ENCODE measurements at places on chromosomes 12 and 14.

- no peak for DNase-seq
These were observed 373.5 kb downstream of the RPS29 start for GRCh38 chr14:49212721-49213120.

GRCh38 chr14:24064091-24064795, 7.1 kb upstream of the CPNE6 start:
- DNase-seq, result no peak

DNA sequence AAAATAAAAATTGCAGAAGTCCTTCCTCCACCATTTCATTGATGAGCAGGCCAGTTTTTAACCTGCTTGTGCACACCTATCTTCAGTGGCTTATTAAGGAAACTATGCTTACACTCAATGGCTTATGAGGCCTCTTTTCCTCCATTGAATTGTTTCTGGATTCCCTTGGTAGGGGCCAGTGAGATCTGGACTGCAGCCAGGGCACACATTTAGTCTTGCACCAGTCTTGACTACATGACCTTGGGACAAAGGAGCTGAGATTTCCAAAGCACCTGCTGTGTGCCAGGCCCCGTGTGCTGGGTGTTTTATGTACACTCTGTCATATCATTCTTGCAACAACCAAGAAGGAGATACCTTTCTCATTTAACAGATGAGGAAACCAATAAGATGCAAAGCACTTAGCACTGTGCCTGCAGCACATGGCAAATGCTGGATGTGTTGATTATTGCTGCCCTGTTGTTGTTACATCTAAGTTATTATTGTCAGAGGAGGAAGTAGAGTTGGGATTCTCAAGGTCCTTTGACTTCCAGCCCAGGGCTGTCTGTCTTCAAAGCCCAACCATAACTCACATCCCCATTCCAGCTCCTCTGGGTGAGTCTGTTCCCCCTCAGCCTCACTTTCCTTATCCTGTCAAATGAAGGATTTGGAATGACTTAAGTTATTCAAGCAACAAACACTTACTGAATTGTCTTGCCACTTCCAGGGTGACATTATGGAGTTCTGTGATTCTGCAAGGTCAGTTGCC, 31.6 kb upstream of the RIN3 start:
- peak; percentile 31 for DNase-seq

- no peak for DNase-seq
These were observed 7.5 kb downstream of the SLC17A8 start for GRCh38 chr12:100364324-100364723.

- peak; percentile 53 for DNase-seq
These were observed 359.9 kb downstream of the RGS6 start for GRCh38 chr14:72291908-72292688.

DNA sequence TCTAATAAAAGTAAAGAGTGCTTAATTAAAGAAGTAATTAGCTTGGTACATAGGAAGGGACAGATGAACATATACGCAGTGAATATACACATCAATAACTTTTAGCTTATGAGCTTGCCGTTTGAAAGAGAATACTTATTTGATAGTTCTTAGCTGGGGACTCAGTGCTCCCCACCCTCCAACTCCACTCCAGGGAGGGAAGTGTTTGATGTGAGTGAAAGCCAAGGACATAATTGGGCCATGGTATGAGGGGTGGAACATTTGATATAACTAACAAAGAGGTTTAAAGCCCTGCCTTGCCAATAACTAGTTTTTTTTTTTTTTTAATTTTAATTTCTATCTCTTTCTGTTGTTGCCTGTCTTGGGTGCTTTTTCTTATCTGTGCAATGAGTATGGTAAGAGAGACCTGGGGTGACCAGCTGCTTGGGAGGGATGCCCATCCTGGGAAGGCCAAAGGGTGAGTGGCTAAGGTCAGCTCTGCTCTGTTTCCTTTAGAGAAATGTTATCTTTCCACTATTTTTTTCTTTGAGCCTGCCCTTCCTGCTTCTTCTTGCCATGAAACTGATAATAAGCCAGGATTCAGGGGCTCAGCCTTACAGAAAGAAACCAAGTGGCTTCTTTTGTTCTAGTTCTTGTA, 132.8 kb upstream of the CPSF6 start:
- DNase-seq, result no peak

- no peak for DNase-seq
These were observed 133.3 kb downstream of the TBX5 start for GRCh38 chr12:114272605-114273004.

DNA sequence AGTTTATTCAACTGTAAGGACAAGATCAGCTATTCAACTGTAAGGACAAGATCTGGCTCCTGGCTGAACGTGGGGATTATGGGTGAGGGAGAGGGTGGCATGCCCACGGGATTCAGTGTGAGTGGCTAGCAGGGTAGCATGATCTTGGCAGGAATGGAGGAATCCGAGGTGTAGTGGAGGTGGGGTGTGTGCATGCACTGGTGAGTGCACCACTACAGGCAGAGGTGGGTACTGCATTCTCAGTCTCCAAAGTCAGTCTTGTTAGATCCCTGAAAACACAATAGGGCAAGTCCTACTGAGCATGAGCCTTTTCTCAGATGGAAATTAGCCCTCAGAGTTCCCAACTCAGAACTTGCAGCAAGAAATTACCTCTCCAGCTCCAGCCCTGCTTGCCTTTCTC, 32.2 kb upstream of the DCD start:
- peak; percentile 19 for DNase-seq

- no peak for DNase-seq
These were observed 3.7 kb upstream of the IGF1 start for GRCh38 chr12:102484017-102484416.

DNA sequence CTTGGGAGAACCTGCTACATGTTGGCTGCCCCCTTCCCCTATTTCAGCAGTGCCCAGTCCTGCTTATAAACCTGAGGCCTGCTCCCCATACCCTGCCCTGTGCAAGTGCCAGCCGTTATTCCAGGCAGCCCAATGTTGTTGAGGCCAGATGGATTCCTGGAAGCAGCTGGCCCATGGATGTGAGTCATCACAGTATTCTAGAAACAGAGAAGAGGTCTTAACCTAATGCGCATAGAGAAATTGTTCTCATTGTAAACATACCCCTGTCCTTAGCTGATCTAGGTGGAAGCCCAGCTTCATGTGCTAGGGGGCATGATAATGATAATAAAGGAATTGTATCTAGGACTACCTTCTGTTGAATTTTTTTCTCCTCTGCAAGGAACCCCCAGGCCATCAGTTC, 69.7 kb downstream of the TSPAN11 start:
- DNase-seq, result no peak

GRCh38 chr14:89907655-89908054, 46.9 kb downstream of the EFCAB11 start:
- DNase-seq, result no peak

DNA sequence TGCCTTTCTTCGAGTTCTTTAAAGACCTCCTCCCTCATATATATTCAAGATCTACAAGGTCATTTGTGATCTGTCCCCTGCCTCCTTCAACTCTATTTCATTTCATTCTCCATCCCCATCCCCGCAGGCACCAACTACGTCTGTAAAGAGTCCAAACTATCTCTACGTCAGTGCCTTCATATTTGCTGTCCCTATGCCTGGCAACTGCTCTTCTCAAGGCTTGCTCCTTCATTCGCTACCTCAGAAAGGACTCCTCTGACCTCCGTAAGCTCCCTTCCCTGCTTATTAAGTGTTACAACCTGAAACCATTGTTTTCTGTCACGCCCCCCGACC, 650 bp downstream of the LLPH start:
- DNase-seq, result no peak

- DNase-seq, result no peak
These were observed 619 bp upstream of the NTN4 start for GRCh38 chr12:95790917-95791849.

DNA sequence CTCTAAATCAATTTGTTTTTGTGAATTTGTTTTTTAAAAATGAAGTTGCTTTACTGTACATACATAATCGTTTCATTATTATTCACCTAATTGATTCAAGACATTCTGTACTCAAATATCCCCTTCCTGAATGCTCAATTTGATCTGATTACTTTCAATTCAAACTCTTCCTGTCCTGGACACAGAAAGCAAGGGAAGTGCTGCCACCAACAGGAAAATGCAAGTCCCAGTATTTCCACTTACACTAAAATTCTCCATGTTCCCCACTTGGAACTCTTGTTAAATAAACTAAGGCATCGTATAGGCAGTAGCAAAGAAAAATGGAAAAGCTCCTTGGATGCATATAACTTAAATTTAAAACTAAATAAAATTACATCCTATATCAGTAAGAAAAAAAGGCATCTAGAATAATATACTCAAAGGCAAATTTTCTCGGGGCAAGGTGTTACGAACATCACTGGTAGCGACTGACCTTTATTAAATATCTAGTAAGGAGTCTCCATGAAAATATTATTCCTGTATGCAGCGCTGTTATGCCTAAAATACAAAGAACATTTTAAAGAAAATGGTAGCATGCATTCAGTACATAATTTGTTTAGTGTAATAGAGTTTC, 72.0 kb upstream of the DBX2 start:
- no peak for DNase-seq

DNA sequence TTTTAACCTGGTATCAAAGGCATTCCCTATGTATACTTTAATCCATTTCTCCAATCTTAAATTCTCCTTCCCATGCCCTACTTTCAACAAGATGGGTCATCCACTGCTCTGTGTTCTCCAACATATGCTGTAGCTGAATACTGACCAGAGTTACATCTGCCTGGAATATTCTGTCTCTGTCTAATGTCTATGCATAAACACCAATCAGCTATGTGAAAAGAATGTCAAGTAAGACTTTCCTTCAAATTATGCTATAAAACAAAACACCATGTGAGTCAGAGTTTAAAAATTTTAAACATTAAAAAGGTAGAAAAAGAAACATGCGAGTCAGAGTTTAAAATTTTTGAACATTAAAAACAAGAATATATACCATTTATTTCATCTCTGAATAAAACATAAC, 19.3 kb downstream of the NT5DC3 start:
- no peak for DNase-seq

- no peak for DNase-seq
These were observed 365.1 kb upstream of the SFSWAP start for GRCh38 chr12:131345521-131346436.

- no peak for DNase-seq
These were observed 197.1 kb upstream of the ABCD2 start for GRCh38 chr12:39816671-39817185.

DNA sequence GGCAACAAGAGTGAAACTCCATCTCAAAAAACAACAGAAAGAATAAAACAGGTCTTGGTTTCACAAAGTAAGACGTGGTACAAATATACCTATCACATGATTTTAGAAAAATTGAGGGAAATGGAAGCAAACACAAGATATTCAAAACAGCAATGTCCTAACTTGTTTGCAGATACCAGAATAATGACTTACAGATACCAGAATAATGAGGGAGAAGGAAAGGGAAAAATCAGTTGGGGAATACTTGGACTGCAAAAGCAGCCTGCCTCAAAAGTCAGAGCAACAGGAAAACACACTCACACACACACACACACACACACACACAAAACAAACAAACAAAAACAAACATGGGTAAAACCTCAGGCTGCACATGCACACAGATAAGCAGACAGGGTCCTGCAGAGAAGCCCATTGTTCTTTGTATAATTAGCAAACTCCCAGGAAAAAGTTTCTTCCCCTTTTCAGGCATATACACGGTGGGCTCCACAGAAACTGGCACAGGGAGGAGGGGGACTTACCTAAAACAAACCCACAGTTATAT, 65.7 kb upstream of the CAPRIN2 start:
- no peak for DNase-seq

- no peak for DNase-seq
These were observed 34.3 kb downstream of the OVCH1 start for GRCh38 chr12:29463198-29463597.
